Tongue (tissue), 3 donors: ENCODE measurements at places on chromosomes 4 and X. TPM values are rescaled to one million over a fixed set of nuclear protein-coding genes. Genes with fewer than 3 reads are reported as not detected.

TEX13C gene
- total RNA-seq, result not detected

NUDT9 gene
- 23.3 TPM for total RNA-seq

- no peak for DNase-seq
These were observed 79.2 kb downstream of the RELL1 start for GRCh38 chr4:37607018-37607417.

- DNase-seq, result no peak
These were observed 8.2 kb upstream of the PWWP3B start for GRCh38 chrX:106159861-106160282.

DNA sequence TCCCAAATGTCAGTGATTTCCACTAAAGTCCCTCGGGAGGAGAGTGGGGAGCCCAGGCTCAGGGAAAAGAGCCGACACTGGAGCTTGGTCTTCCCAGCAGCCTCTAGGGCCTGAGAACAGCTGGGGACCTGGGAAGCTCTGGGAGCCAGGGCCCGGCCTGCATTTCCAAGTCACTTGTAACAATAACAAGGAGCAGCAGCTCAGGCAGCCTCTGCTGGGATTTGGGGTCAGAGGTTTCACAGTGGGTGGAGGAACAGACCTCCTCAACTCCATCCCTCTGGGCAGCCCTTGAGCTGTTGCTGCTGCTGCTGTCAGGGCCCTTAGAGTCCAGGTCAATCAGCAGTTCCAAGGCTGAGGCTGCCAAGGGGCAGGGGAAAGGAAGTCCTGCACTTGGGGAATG lies 11.1 kb downstream of the STARD8 start:
- no peak for DNase-seq

- DNase-seq, result no peak
These were observed 82.4 kb upstream of the MYOZ2 start for GRCh38 chr4:119053245-119053644.

DNA sequence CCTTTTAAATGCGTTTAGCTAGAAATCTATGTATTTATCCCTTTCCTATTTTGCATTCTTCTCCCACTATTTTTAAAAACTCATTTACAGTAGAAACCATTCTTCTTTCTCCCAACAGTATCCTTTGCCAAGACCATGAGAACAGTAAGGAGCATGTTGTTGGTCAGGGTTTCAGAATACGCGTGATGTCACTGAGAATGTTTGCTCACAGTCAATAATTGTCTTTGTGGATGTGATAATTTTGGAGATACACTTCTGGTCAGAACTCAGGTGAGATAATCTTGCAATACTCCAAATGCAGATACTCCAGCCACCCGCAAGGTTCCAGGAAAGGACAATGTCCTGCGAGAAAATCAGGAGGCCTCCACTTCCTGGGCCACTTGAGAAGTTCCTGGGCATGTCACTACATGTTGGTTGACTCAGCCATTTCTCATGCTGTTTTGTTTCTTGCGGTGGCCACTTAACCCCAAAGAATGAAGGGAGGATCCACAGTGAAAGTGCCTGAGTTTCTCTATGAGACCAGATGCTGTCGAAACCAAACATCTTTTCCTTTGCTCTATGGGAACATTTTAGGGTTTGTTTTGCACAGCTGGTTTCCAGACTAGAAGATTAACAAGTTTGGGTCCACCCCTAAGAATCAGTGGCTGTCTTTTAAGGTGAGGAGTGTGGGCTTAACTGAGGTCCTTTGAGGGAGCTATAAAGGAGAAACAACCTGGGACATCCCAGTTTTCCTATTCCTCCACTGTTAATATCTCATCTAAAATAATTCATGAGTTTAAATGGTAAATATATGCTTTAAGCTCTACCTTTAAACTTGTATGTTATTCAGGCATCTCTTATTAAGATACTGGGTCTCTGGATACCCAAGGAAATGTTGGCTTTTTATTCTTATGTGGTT lies 116.0 kb downstream of the SOWAHB start:
- no peak for DNase-seq

GRCh38 chr4:37978248-37978924 lies 18.2 kb downstream of the PTTG2 start:
- no peak for DNase-seq

DNA sequence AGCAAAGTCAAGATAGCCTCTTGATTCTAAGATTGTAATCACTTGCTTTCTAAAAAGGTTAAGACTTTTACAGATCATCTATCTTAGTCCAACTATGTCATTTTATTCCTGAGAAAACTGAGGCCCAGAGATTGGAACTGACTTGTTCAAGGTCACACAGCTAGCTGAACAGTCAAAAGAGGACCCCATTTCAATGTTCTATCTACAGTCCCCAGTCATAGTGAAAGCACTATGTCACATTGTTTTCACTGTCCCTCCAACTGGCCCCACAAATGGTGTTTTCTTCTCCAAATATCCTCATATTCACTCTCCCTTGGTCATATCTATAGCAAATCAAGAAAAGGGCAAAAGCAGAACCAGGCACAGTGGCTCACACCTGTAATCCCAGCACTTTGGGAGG lies 145.2 kb downstream of the OPHN1 start:
- DNase-seq, result no peak
